ENCODE measurements at places on chromosomes 2 and 18.

DNA sequence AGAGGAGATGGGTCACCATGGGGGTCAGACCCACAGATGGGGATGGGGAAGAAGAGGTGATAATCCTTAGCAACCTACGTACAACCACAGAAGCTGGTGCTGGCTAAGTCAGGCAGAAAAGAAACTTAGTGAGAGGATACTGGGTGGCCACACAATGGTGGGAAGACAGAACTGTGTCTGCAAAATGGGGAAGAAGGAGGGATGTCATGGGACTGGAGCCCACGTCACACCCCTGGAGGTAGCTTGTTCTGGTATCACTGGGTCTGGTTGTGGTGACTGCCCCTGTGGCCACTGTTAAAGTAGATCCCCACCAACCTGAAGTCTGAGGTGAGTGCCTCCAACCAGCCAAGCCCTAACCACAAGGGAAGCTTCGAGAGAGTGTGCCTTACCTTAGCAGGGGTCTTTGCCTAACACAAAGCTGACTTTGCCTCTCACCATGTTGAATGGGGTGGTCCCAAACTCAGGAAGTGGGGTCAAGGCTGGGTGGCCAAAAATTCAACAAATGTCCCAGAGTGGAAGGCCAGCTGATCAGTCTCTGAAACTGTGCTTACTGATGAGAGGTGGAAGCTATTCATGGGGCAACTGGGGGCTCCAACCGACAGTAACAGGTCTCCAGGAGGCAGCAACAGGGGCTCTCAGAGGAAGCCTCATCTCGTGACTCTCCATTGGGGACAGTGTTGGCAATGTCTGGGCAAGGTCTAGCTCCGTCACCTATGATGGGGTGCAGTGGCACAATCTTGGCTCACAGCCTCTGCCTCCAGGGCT, 64.8 kb upstream of the SLC1A4 start:
- no peak for DNase-seq

GRCh38 chr2:63737081-63737751, 104.5 kb upstream of the UGP2 start:
- DNase-seq, result no peak

- DNase-seq, result peak; percentile 61
These were observed 318.7 kb upstream of the NCKAP5 start for GRCh38 chr2:133886735-133887675.

DNA sequence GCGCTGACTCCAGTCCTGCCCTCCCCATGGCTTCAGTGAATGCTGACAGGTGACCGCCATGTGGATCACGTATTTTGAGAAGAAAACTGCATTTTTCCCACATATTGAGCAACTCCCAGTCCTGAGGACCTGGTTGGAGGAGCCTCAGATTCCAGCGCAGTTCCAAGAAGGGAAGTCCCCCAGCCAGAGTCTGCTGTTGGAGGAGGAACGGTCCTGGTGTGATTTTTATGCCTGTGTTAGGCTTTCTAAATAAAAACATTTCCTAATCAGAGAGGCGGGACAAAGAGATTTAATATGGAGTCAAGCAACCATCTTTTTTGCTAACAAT, 32.3 kb upstream of the COL6A3 start:
- DNase-seq, result no peak

GRCh38 chr2:203532957-203533658, 2.0 kb downstream of the RAPH1 start:
- no peak for DNase-seq

DNA sequence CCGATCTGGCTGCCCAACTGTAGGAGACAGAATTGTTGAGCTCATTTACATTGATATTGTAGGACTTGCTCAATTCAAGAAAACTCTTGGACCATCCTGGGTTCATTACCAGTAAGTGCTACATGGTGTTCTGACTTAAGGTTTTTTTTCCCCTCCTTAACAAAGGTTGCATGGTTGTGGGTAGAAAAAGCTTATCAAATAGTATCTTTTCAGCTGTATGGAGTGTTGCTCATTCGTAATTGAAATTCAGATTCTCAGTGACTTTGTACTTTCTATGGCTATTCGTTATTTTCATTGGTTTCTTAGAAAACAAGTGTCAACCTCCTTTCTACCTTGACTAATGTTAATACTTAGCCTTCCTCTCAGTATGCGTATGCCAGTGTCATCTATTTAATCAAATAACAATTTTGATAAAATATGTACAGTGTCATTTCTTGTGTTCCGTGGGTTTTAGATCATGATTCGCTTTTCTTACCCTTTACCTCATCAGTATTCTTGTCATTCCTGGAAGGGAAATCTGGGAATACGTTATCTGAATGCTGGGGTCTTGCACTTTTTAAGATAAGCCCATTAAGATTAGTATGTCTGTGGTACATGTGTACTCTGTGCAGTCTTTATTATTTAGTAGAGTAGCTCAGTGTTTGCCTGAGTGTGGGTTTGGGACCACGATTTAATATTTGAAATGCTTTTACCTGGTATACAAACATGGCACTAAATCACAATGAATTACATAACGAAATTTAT, 91.3 kb downstream of the MGAT5 start:
- no peak for DNase-seq

- no peak for DNase-seq
These were observed 295.6 kb downstream of the TNS1 start for GRCh38 chr2:217707131-217707611.

DNA sequence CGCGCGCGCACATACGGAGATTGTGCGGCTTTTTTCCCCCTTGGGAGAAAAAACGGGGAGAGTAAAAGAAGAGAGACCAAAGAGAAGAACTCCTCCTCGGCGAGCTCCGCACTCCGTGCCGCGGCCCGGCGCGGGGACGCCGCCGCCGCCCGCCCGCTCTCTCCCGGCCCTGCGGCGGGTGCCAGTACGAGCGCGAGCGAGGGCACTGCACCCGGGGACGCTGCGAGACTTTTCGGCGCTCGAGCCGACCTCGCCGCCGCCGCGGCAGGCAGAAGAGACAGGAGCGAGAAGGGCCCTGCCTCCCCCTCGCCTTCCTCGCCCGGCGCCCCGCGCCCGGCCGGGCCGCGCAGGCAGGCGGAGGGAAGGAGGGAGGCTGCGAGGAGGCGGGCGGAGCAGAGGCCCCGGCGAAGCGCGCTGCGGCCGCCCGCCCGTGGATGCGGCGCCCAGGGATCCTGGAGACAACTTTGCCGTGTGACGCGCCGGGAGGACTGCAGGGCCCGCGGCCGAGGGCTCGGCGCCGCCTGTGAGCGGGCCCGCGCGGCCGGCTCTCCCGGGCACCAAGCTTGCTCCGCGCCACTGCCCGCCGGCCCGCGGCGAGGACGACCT, 857 bp upstream of the INHBB start:
- DNase-seq, result peak; percentile 44

GRCh38 chr2:45554742-45555140, 56.3 kb downstream of the SRBD1 start:
- no peak for DNase-seq

DNA sequence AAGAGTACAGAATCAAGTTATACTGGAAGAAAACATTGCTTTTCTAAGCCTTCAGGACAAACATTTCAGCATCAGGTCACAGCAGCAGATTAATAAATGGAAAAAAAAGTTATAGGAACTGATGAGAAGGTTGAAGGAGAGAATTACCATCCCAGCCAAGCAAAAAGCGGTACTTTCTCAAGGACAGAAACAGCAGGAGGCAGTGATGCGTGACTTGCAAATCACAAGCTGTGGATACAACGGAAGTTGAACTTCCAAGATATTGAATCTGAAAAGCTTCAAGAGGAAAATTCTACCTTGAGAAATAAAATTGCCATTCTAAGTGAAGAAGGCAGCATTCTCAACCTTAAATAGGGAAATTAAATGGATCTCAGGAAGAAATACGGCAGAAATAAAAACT, 18.5 kb upstream of the SERPINB12 start:
- DNase-seq, result no peak

GRCh38 chr2:158602027-158602426, 145.3 kb downstream of the PKP4 start:
- DNase-seq, result no peak

GRCh38 chr2:129580001-129580400, 399.5 kb upstream of the RAB6C start:
- DNase-seq, result no peak

DNA sequence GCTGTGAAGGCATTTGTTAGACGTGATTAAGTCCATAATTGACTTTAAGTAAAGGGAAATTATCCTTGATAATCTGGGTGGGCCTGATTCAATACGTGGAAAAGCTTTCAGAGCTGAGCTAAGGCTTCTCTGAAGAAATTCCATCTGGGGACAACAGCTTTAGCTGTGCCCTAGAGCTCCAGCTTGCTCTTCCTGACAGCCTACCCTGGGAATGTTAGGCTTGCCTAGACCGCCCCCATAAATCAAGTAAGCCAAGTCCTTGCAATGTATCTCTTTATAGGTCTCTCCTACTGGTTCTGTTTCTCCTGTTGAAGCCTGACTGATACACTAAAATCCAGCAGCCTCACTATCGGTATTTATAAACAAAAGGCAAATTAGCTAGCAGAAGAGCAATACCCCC, 160.0 kb downstream of the STK39 start:
- no peak for DNase-seq

GRCh38 chr2:109335631-109336176, 206.7 kb downstream of the SH3RF3 start:
- no peak for DNase-seq

DNA sequence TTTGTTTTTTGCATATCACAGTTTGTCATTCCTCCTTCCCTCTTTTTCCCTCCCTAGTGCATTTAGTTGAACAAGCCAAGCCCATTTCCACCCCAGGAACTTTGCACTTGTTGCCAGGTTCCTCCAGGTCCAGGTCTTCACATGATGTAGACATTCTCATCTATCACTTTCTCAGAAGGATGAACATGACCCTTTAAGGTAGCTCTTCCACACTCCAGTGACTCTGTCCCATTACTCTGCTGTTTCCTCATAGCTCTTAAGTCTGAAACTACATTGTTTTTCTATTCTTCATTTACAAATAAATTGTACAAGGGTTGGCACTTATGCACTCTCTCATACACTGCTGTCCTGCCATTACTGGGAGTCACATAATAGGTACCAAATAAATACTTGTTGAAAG, 6.1 kb downstream of the KYNU start:
- no peak for DNase-seq

- DNase-seq, result no peak
These were observed 75.1 kb downstream of the CTAGE1 start for GRCh38 chr18:22342625-22343024.

DNA sequence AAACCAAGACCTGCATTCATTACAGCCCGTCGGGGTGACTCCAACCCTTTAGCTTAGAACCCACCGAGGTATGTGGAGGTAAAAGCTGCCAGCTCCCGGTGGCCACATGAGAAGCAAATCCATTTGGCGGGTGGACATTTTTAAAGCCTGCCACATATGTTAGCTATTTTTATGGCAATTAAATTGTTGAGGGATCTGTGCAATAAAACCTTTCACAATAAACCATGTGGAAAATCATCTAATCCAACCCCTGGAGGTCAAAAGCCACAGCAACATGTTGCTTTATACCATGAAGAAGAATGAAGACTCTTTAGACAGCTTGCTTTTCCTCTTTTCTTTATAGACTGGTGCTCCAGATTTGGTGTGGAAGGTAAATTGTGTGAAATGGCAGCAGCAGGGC, 176.3 kb downstream of the AGPS start:
- DNase-seq, result no peak

DNA sequence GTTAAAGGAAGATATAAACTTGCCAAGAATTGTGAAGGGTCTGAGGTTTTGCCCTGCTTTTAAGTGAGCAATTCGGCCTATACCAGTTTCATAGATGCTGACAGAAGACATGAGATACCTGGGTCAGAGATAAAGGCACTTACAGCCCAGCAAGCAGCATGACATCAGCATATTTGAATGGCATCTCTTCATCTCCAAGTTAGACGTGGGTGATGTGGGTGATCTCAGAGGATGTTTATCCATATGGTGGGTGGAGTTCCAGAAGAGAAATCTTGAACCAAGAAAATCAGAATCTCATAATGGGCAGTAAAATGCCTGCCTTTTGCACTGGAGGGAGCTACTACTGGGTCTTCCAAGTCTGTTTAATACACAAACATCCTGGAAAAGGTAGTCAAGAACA, 44.7 kb downstream of the GYPC start:
- no peak for DNase-seq

- no peak for DNase-seq
These were observed 83.1 kb downstream of the CTAGE1 start for GRCh38 chr18:22334567-22334966.

GRCh38 chr2:182191061-182191460, 205.4 kb downstream of the PPP1R1C start:
- no peak for DNase-seq

- DNase-seq, result no peak
These were observed 21.0 kb downstream of the ZAP70 start for GRCh38 chr2:97734061-97735051.

GRCh38 chr2:18961991-18962421, 372.6 kb upstream of the NT5C1B start:
- no peak for DNase-seq

- no peak for DNase-seq
These were observed 28.6 kb downstream of the BOD1L2 start for GRCh38 chr18:57175532-57175931.

- peak; percentile 20 for DNase-seq
These were observed 136.7 kb downstream of the TMEM247 start for GRCh38 chr2:46615986-46616485.

DNA sequence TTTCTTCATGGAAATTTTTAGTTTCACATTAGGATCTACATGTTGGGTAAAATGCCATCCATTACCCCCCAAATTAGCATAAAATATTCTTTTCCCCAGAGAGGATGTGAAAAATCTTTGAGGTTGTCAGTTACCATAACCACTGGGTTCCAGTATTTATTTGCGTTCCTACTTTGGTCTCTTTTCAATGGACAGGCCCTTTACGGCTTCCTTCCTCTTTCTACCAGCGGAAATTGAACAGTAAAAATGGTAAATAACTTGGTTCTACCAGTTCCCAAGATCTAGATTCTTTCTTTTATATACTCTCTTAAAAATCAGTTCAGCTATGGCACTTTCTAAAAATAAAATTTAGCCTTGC, 169.2 kb upstream of the APCDD1 start:
- no peak for DNase-seq

DNA sequence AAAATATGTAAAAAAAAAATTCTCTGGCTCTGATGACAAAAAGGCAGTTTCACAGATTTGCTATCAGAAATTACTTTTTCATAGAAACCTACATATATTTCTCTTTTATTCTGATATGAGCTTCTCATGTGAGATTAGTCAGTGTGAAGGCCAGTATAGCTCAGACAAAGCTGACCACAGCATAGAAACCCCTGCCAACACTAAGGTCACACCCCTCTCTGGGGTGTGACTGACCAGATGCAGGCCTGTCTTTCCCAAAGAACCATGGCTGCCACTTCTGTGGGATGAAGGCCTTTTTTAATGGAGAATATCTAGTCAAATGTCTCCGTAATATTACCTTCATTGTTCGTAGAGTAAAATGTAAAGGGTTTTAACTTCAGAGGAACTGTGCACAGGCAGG, 330.3 kb upstream of the KCNJ3 start:
- no peak for DNase-seq

DNA sequence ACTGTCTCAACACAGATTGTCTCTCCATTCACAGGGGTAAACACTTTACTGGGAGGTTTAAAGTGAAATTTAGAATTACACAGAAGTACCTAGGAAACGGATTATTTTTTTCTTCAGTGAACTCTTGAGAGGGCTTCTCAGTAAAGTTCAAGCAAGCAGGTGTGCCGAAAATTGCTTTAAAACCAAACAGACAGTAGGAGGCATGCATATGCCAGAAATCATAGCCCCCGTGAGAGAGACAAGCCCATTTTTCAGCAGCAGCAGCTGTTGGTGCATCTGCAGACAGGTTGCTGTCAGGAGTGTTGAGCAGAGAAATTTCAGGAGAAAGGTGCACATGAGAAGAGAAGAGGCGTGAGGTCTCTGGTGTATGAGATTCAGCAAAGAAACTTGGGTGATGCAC, 2115.5 kb upstream of the CELF4 start:
- no peak for DNase-seq

- no peak for DNase-seq
These were observed 57.8 kb downstream of the SPRED2 start for GRCh38 chr2:65374575-65374974.
